ENCODE measurements at places on chromosomes 6 and 20.

GRCh38 chr6:163148451-163149278 is 265.9 kb upstream of the QKI start:
- no peak for DNase-seq

- DNase-seq = no peak
Observed at GRCh38 chr6:108958900-108959770, 110.9 kb downstream of the ARMC2 start.

GRCh38 chr20:33554914-33555420 is 65.1 kb downstream of the CBFA2T2 start:
- no peak for DNase-seq

- DNase-seq = no peak
Observed at GRCh38 chr20:56513161-56514150, 11.1 kb upstream of the FAM209A start.

DNA sequence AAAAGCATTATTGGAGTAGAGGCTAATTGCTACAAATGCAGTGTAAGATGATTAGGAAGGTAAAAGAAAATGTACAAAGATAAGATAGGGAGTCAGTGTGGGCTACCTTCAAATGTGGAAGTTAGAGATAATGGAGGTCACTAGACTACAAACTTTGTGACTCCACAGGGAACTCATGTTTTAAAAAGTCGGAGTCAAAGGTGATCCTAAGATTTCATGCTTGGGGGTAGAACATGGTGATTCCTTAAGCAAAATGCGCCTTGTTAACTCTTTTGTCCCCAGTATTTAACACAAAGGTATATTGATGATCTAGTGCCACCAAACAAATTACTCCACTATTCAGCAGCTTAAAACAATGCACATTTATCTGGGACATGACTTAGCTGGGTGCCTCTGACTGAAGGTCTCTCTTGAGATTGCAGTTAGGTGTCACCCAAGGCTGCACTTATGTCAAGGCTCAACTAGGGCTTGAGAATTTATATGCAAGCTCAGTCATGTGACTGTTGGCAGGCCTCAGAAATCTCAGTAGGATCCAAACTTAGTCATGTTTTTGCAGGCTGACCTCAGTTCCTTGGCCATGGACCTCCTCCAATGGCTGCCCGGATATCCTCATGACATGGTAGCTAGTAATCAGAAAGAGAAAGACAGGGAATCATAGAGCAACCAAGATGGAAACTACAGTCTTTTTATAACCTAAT is 11.4 kb upstream of the SNX9 start:
- no peak for DNase-seq

DNA sequence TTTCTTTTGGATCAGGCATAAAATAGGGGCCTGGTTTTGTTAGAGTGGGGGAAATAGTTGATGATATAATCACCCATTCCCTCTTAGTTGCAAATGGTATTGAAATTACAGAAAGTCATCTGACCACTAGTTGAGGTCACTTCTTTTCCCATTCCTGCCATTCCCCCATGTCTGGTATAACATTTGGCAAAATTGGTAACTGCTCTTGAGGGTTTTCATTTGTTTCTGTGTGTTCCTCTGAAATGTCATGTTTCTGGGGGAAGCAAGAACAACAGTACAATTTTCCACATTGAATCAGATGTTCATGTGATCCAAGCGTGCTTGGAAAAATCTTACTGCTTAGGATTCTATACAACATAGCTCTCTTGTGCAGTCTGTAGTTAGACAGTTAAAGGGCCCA is 7.3 kb downstream of the AIG1 start:
- DNase-seq = no peak

GRCh38 chr6:384898-385297 is 6.7 kb upstream of the IRF4 start:
- DNase-seq = no peak

GRCh38 chr6:37456126-37456525 is 23.1 kb downstream of the CMTR1 start:
- no peak for DNase-seq

- no peak for DNase-seq
Observed at GRCh38 chr6:134114918-134115714, 62.7 kb upstream of the SLC2A12 start.

DNA sequence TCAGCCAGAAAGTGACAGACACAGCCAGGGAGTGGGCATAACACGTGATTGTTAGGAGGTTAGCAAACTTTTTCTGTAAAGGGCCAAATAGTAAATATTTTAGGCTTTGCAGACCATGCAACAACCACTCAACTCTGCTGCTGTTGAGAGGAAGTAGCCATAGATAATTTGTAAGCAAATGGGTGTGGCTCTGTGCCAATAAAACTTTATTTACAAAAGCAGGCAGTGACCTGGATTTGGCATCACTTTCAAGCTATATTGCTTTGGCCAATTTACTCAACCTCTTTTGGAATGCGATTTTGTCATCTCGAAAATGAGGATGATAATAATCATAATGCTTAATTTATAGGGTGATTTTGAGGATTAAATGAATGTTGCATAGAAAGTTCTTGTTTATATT is 152.6 kb downstream of the TSHZ2 start:
- no peak for DNase-seq

- no peak for DNase-seq
Observed at GRCh38 chr6:166293731-166294584, 14.2 kb downstream of the PRR18 start.

DNA sequence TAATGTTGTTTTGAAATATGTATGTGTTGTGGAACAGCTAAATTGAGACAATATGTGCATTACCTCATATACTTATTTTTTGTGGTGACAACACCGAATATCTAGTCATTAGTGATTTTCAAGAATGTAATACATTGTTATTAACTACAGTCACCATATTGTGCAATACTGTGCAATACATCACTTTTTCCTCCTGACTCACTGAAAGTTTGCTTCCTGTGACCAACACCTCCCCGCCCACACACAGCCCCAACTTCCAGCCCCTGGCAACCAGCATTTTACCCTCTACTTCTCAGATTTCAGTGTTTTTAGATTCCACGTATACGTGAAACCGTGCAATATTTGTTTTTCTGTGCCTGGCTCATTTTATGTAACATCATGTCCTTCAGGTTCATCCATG is 627.9 kb downstream of the PRKN start:
- DNase-seq = peak; percentile 27

GRCh38 chr20:36162272-36162966 is 7.9 kb downstream of the EPB41L1 start:
- DNase-seq = no peak

GRCh38 chr20:6426287-6426891 is 303.6 kb upstream of the FERMT1 start:
- no peak for DNase-seq

DNA sequence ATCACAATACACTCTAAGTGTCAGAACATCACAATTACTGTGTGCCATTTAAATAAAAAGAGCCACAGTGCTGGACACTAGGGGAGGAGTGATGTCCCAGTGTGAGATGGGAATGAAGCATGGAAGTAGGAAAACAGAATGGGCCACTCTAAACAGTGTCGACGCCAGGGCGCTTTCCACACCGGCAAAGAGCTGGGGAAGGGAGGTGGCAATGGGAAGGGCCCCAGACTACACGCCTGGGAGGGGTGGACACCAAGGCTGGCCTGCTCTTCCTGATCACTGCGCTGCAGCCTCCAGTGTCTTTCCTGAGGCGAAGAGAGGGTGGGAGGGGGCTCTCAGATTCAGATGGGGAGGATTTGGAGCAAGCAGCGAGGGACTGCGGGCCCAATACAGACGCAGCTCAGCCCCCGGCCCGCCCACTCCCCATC is 75.9 kb downstream of the ERMARD start:
- DNase-seq = no peak

DNA sequence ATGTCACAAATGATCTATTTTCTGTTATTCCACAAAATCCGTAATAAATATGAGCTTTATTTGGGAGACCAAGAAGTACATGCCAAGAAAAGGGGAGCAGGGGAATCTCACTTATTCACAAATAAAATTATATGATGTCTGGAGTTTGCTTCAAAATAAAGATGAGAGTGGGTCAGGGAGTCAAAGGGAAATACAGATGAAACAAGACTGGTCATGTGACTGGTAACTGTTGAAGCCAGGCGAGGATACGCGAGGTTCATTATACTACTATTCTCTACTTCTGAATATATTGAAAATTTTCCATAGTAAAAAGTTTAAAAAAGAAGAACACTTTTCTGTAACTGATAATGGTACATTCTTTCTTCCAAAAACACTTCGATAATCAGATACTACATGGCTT is 14.6 kb downstream of the EPB41L2 start:
- DNase-seq = no peak
